ENCODE measurements at places on chromosomes 1 and 21.
A peak's percentile ranks its signal among the peaks of the same experiment; 100 is the strongest.

- DNase-seq: no peak
Observed at GRCh38 chr1:3677484-3677883, 25.2 kb downstream of the TP73 start.

DNA sequence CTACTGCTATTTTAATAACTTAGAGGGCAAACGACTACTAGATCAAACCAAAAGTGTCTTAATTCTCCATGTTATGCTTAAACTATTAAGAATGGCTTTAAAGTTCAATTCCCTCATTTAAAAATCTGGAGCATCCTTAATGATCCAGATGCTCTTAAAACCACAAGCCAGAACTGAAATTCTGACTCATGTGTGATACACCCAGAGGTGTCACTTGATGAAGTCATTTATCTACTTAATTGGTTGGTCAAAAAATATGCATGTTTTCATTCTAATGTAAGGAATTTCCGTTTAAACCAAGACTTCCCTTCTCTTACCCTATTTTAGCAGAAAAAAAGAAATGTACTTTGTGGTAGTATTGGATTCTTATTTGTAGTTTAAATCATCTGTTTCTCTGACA lies 1261.2 kb upstream of the B3GALT2 start:
- no peak for DNase-seq

GRCh38 chr1:84365225-84366221 lies 32.8 kb upstream of the DNASE2B start:
- peak; percentile 56 for DNase-seq

GRCh38 chr1:171431994-171432393 lies 53.3 kb upstream of the PRRC2C start:
- no peak for DNase-seq

DNA sequence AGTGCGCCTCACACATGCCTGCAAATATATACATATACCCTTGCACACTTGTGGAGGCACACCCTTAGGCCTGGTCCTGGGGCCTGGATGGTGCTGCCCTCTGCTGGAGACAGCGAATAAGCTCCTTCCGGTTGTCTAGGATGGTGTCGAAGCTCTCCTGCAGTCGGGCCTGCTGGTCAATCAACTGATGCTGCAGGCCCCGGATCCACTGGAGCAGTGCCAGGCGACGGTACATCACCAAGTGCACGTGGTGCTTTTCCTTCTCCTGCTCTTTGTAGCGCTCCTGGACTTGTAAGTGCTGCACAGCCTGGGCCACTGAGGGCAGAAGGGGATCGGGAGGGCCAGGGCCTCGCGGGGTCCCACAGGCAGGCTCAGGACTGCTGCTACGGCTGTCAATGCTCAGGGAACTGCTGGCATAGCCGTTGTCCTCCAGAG lies 3.1 kb downstream of the C1orf216 start:
- DNase-seq: peak; percentile 83

- DNase-seq: peak; percentile 10
Observed at GRCh38 chr1:201877877-201878401, 10.8 kb upstream of the SHISA4 start.

- no peak for DNase-seq
Observed at GRCh38 chr1:229784834-229785233, 158.8 kb downstream of the URB2 start.

DNA sequence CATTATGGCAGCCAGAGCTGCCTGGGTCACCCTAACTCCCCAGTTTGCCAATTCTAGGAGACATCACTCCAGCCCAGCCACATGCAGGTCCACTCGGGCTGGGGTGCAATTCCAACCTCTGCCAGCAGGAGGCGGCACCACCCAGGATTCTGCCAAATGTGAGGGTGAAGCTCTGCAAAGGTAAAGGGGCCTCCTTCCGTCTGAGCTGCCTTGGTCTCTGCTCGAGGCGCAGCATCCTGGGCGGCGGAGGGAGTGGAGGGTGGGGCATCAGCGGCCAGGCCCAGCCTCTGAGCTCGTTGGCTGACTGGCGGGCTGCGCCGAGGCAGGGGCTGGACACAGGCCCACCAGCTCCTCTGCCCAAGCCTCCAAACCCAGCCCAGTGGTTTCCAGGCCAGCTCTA lies 63.8 kb downstream of the ARHGEF16 start:
- DNase-seq: peak; percentile 13

- no peak for DNase-seq
Observed at GRCh38 chr1:98881901-98882300, 122.8 kb downstream of the PLPPR5 start.

- peak; percentile 74 for DNase-seq
Observed at GRCh38 chr1:206757524-206758266, 12.9 kb upstream of the IL19 start.

DNA sequence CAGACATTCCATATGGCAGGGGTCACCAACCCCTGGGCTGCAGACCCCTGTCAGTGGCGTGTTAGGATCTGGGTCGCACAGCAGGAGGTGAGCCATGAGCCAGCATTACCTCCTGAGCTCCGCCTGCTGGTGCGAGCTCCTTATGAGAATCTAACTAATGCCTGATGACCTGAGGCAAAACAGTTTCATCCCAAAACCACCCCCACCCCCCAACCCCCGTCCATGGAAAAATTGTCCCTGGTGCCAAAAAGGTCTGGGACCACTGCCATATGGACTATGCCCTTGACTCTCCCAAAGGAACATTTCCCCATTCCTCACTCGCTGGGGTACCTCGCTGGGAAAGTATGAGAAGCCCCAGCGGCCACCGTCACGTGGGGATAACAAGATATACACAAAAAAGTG lies 6.4 kb upstream of the CPT2 start:
- no peak for DNase-seq

- no peak for DNase-seq
Observed at GRCh38 chr1:15016526-15016925, 137.0 kb upstream of the TMEM51 start.

- DNase-seq: no peak
Observed at GRCh38 chr1:18411820-18412641, 68.7 kb upstream of the KLHDC7A start.

- no peak for DNase-seq
Observed at GRCh38 chr21:41396558-41397075, 29.4 kb upstream of the MX1 start.

DNA sequence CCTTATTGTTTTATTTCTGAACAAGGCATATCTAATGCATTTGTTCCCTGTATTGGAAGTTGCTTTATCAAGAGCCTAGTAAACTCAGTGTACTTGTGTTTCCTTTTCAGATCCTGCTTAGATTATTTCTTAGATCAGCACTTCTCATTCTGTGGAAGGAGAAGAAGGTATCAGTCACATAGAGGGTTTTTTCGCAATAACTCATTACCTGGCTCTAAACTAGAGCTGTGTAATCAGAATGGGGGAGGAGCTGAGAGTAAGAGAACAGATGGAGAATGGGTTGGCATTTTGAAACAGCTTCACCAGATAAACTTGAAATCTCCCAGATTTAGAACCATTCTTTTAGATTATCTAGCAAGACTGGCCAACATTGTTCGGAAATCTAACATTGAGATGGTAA lies 11.0 kb downstream of the AHCYL1 start:
- no peak for DNase-seq

GRCh38 chr21:26047279-26047967 lies 123.1 kb downstream of the APP start:
- DNase-seq: no peak

DNA sequence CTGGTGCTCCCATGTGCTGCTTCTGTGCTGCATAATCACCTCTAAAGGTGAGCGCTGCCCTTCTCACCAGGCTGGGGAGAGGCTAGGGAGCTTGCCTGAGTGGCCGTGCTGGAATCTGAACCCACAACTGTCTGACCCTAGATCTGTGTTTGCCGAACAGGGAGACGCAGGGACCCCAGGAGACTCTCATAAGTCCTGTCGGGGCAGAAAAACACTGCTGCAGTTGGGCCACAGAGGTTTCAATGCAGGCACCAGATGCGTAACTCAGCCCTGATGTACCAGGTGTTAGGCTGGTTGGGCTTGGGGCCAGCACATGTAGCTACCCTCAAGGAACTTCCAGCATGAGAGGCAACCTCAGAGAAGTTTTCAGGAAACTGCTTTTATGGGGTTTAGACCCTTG lies 49.5 kb upstream of the DMRTB1 start:
- DNase-seq: no peak

GRCh38 chr1:44366371-44366975 lies 11.4 kb upstream of the ERI3 start:
- DNase-seq: no peak

DNA sequence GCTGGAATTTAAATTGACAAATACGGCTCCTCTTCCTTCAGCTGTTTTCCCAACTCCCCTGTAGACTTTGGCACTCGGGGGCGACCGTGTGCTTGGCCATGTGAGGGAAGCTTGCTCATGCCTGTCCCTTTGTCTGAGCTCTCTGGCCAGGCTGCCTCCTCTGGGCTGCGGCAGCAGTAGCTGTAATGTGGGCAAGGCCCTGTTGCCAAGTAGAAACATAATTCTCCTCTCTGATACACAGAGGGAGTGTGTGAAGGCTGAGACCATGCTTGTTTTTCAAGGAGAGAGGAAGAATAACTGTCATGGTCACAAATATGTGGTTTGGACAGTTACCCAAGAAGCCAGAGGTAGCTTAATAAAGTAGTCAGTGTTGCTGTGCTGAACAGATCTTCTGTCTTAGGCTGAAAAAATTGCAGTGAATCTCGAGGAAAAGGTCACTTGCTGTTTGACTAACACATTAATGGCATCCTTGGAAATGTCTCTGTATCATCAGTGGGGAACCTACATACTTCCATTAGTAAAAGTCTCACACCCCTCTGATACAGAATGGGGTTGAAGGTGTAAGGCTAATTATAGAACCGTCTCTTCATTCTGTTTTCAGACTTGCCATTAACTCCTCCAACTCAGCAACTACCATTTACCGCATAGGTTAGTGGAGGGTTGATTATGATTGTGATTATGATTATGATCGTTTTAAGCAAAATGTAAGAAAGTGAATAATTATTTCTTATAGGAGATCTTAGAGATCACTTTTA lies 94.6 kb downstream of the TGFB2 start:
- DNase-seq: no peak

GRCh38 chr1:21852282-21853130 lies 40.4 kb downstream of the LDLRAD2 start:
- no peak for DNase-seq

GRCh38 chr1:11691302-11691914 lies at the start of gene DRAXIN:
DRAXIN (plus strand) TSS chr1:11691710; CDS start chr1:11706259, 14,549 bp downstream.
- DNase-seq: no peak

GRCh38 chr21:46080171-46081021 lies 17.5 kb upstream of the COL6A2 start:
- no peak for DNase-seq

DNA sequence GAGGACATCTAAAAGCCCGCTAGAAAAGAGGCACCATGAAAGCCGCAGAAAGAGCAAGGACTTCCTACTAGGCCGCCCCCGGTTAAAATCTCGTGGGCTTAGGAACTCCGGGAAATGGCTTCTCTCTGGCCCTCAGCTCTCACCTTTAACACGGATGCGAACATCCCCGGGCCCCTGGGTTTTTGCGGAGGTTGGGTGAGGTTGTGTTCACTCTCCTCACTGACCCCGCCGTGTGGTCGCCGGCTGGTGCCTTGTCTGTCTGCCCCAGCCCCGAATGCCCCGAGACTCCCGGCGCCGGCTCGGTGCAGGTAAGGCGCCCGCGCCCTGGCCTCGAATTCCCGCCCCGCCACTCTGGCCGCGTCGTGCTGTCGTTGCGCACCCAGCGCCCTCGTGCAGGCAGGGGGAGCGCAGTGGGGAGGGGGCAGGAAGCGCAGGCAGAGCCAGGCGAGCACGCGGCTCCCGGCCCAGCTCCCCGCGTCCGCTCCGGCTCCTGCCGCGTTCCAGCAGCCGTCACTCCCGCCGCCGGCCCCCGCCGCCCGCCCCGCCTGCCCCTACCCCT lies at the start of gene SHISAL2A:
SHISAL2A (plus strand) TSS at position 437 of the 559 bp plus-strand sequence. CDS start 326 bp downstream, outside the sequence.
- peak; percentile 63 for DNase-seq

GRCh38 chr1:223760833-223761232 lies 48.5 kb downstream of the CAPN2 start:
- DNase-seq: no peak

DNA sequence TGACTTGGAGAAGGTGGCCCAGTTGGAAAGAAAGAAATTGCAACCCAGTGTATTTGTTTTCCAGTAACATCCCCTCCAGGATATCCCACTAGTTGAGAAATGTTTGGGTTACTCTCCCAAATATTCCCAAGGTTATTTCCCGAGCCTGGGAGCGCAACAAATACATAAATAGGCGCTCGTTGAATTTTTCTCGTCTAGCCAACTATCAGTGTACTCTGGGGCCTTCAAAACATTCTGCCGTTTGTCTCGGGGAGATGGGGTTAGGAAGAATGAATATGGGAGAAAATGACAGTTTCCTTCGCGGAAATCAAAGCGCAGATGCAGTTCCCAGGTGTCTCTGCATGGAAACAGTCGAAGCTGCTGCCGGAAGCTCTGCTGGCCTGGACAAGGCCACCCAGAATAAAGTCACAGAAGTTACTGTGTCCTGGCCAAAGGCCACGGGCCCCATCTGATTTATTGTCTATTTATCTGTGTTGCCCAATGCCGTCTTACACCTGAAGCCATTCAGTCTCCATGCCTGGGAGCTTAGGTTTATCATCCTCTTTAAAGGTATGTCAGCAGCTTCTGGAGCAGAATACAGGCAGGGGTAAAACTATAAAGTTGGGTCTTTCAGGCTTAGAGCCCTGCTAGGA lies 1.0 kb downstream of the C1orf115 start:
- DNase-seq: no peak

DNA sequence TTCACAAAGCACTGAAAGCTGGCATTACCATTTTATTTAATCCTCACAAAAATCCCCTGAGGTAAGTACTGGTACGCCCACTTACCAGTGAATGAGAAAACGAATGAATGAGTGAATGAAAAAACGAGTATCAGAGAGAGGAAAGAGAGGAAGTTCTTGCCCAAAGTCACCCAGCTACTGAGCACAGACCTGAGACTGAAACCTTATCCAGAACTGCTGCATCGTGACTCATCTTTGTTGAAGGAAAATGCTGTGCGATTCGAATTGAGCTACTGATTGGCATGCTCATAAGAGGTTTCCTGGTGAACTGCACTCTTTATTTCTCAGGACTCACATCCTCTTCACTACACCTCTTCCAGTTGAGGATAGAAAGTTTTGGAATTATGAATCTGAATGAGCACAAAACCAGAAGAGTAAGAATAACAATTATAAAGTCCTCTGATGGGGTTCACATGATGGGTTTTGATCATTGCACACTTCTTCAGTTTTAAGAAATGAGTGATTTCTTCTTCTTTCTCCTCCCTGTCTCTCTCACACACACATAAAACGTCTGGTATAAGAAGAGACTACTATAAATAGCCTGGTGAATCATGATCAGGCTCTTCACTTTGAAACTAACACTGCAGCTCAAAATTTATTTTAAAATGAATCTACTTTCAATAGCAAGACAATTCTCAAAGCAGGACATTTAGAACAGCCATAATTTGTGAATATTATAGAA lies 32.1 kb downstream of the IL12RB2 start:
- DNase-seq: no peak

DNA sequence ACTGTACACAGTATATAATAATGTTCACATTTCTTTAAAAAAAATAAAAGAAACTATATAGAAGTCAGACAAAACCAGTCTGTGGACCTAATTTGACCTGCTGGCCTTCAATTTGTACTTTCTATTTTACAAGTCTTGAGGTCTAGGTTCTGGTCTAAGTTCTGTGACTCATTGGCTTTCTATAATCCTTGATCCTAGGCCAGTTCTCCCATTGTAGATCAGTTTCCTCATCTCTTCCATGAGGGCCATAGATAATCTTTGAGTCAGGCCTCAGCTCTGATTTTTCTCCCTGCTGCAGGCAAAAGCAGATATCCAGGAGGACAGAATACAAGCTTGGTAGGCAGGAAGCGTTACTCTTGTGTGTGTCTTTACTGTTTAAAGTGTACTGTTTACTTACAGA lies 603.7 kb upstream of the CAMK1G start:
- no peak for DNase-seq

All from CD4-positive, alpha-beta T cell treated with Interleukin-2 at 100 ng/mL for 4 hours (primary cell).